ENCODE measurements at places on chromosomes 12 and 14. TPM values are rescaled to one million over a fixed set of nuclear protein-coding genes. Genes with fewer than 3 reads are reported as not detected.
A peak's percentile ranks its signal among the peaks of the same experiment; 100 is the strongest.

DNA sequence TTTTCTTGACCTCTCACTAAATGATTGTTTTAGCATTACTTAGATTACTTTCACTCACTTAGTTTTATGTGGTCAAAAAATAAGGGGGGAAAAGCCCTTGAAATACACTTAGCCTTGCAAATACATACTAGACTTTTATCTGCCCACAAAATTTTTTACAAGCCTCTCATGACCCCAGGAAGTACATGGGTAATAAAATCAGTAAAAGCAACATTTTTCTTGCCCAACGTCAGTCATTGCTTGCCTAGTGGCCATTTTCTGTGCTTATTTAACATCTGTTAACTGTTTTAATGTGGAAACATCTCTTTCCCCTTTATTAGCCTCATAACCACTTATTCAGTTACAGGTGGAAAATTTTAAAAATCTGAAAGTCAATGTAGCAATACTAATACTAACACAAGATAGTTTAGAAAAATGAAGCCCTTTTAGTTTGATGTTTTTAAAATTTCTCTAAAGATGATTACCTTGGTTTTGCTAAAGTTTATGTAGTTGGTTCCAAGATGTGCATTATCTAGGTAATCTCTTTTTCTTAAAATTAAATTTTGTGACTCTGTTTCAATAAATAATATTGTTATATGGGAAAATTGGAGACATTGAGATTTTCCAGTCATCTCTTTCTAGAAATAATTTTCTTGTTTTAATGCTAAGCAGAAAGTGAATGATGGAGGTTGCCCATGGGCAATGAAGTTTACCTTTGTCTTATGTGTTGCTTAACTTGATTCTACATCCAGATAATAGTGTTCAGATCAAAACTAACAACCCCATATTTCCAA lies 175.5 kb downstream of the TMTC2 start:
- no peak for DNase-seq

GRCh38 chr12:54411391-54412241 lies 7.5 kb downstream of the ITGA5 start:
- DNase-seq, result peak; percentile 88

DNA sequence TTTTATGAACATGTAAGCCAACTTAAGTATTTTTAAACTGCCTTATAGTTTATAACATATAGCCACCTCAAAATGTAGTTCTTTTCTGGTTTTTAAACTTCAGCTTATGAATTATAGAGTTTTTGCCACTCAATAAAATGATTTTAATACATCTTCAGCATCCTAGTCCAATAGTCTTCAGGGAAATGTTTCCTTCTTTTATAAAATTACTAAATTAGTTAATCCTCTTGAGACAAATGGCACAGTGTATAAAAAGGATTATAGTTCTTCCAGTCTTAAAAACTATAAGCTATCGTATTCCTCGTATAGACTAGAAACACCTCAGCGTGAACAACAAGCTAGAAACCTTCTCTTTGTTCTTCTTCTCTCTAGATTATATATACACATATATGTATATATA lies at the start of gene OR6C74:
Gene OR6C74, plus strand, starts transcription at position 301 of the 400 bp plus-strand sequence. CDS start 2,679 bp downstream, outside the sequence.
- no peak for DNase-seq

GRCh38 chr14:106631879-106632278 lies 1105.5 kb downstream of the TMEM121 start:
- no peak for DNase-seq

GRCh38 chr14:88522393-88522792 lies 32.4 kb downstream of the PTPN21 start:
- no peak for DNase-seq

- no peak for DNase-seq
Observed at GRCh38 chr12:65074932-65075331, 46.2 kb downstream of the WIF1 start.

ACRBP gene
- 41.7 TPM for total RNA-seq

Data from spleen (tissue), 13 donors.